Activated CD4-positive, alpha-beta T cell treated with anti-CD3 and anti-CD28 coated beads, Interleukin-2, amount 50 U/mL, for 1 hour (primary cell): ENCODE measurements at places on chromosomes 6 and 20.

DNA sequence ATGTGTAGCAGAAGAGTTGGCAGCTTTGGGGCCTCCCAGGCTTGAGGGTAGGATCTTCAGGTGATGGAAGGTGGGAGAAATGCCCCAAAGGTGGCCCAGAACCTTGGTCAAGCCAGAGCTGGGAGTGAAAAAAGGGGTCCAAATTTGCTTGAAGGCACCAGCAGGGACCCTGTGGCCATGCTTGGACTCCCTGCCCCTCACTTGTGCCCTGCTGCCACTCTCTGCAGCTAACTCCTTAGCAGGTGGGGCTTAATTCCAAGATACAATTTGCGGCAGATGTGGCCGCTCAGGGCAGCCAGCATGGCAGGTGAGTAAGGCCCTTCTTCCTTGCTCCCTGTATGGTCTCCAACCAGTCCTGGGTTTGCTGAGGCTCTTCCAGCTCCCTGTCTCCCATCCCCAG, 285.0 kb upstream of the RNF24 start:
- DNase-seq, result no peak

- no peak for DNase-seq
Observed at GRCh38 chr20:33703498-33704137, 16.5 kb downstream of the PXMP4 start.

- no peak for DNase-seq
Observed at GRCh38 chr20:51532577-51533191, 9.8 kb downstream of the NFATC2 start.

- no peak for DNase-seq
Observed at GRCh38 chr6:168964138-168964835, 289.4 kb downstream of the THBS2 start.

- no peak for DNase-seq
Observed at GRCh38 chr20:23081263-23081819, 4.8 kb downstream of the CD93 start.

DNA sequence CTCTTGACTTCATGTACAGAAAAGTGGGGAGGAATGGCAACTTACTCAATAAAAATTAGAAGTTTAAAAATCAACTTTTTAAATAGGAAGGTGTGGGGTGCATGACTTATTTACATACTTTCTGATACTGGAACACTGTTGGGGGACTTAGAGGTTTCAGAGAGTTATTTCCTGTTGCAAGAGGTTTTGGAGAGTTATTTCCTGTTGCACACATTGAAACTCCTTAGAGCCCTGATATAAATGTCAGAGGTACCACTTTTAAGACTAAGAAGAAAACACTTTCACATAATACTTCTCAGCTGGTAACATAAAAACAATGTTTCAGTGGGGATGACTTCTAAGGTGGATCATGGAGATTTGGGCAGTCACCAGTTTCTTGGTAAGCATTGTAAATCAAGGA, 579.9 kb downstream of the MMUT start:
- no peak for DNase-seq

GRCh38 chr20:37319151-37319671, 26.7 kb upstream of the SRC start:
- no peak for DNase-seq

DNA sequence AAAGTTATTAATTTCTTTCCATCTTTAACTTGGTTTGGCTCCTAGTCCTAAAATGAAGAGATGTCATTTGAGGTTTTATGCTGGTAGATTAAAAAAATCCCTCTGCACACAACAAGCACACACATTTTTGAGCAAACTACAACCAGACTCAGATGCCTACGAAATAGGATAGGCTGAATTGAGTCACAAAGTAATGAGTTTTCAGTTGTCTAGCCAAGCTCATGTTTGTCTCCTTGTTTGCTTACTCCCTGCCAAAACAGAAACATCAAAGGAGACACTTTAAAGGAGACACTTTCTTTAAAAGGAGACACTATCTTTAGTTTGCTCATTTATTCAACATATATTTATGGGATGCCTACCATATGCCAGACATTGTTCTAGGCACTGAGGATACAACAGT, 56.2 kb downstream of the TPBG start:
- no peak for DNase-seq

- no peak for DNase-seq
Observed at GRCh38 chr20:33062105-33062824, 8.6 kb downstream of the BPIFB3 start.

- DNase-seq, result no peak
Observed at GRCh38 chr6:87900160-87900698, 147.4 kb upstream of the SPACA1 start.

DNA sequence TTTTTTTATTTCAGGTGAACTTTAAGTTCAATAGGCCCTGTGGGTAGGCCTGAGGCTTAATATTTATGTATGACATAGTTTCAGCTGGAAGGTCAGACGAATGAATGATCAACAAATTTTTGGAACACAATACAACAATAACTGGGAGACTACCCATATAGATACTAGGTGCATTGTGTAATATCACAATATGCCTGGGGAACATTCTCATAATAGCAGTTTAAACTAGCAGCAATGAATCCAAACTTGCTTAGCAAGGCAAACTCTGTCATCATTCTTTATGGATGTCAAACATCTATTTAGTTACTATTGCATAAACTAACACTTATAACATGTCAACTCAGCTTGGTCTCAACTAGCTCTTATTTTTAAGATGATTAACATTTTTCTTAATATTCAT, 49.3 kb downstream of the ELOVL4 start:
- no peak for DNase-seq

DNA sequence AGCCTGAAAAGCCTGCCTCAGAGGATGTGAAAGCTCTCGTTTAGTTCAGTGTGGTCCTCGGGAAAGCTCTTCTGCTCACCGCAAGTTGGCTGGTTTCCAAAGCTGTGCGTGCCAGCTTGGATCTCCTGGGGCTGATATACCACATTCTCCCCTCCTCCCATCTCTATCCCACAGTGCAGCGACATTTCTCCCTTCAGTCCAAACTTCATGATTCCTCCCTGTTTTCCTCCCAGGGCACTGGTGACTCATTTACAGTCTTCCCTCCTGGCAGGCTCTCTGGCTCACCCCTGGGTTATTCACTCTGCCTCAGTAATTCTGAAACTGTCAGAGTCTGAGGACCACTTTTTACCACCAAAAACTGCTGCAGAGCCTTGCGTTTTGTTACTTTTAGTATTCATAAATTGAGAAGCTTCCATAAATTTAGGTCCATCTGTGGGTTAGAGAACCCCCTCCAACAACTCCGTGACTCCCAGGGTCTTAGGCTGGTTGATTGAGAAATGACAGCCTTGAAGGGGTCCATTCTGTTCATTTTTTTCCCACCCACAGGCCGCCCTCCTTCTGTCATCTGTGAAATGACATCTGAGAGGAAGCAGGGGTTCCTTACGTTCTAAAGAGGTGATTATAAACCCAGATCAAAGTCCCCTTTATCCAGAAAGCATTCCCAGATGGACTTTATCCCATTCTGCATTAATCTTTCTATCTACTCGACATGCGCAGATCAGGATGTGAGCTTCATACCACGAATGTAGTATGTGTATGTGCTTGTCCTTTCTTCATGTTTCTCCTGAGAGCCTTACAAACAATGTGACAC, 6.1 kb downstream of the TRIM10 start:
- no peak for DNase-seq

DNA sequence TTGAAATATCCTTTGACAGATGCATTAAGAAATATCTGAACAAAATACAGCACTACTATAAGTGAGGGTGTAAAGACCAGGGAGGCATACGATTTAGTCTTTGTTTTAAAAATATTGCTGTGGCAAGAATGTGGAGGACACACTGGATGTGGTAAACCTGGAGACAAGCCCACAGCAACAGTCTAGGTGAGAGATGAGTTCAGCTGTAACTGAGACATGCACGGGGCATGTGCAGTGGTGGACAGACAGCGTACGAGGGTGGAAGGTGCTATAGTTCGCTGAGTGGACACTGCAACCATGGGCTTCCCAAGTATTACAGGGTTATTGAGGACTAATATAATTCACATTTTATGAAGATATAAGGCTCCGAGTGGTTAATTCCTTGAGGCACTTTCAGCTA, 1.8 kb downstream of the NANP start:
- DNase-seq, result no peak

DNA sequence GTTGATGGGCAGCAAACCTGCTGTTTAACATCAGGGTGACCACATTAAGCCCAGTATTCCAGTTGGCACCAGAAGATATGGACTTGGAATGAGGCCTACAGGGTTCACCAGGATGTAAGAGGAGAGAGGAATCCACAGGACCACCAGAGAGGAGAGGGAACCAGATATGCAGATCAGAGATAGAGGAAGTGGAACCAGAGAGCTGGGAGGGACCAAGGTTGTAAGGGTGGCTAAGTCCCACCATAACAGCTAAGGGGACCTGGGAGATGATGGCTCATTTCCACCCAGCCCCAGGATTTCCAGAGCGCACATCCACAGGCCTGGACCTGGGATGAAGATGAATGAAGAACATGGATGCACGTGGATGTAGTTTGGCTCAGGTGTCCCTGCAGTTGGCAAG, 11.1 kb downstream of the BTN2A1 start:
- DNase-seq, result no peak

GRCh38 chr20:62433658-62434497, 6.5 kb upstream of the RBBP8NL start:
- DNase-seq, result no peak

- DNase-seq, result no peak
Observed at GRCh38 chr6:131948692-131949619, 2.2 kb downstream of the CCN2 start.

DNA sequence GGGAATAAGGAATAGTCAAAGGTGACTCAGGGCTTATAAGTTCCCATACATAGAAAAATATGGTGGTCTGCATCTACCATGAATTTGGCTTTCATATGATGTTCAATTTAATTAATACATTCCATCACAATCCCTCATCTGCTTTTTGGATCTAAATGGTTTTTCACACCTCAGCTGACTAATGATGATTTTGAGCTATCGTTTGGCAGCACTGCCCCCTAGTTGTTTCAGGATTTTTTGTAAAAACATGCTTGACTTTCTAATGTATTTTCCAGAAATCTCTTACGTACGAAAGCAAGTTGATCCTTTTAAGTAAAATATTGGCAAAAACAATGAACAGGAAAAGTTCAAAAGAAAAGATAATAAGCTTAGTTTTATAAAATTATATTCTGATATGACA, 408.6 kb upstream of the ADGRB3 start:
- DNase-seq, result no peak

DNA sequence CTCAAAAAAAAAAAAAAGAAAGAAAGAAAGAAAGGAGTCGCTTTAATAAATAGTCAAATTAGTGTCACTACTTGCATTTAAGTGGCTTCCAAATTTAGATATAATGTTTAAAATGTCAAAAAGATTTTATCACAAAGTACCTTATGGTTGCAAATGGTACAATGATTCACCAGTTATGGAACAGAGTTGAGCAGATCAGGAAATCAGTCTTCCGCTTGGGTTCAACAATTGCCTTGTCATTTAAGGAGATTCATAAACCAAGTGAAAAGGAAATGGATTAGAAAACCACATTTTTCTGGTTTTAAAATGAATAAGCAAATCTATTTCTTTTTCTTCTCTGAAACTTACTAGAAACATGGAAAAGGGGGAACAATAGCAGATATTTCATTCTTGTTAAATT, 94.8 kb upstream of the PTPRT start:
- DNase-seq, result no peak

- no peak for DNase-seq
Observed at GRCh38 chr20:36097337-36098151, 57.0 kb upstream of the EPB41L1 start.

GRCh38 chr6:19719691-19720128, 117.5 kb upstream of the ID4 start:
- no peak for DNase-seq

DNA sequence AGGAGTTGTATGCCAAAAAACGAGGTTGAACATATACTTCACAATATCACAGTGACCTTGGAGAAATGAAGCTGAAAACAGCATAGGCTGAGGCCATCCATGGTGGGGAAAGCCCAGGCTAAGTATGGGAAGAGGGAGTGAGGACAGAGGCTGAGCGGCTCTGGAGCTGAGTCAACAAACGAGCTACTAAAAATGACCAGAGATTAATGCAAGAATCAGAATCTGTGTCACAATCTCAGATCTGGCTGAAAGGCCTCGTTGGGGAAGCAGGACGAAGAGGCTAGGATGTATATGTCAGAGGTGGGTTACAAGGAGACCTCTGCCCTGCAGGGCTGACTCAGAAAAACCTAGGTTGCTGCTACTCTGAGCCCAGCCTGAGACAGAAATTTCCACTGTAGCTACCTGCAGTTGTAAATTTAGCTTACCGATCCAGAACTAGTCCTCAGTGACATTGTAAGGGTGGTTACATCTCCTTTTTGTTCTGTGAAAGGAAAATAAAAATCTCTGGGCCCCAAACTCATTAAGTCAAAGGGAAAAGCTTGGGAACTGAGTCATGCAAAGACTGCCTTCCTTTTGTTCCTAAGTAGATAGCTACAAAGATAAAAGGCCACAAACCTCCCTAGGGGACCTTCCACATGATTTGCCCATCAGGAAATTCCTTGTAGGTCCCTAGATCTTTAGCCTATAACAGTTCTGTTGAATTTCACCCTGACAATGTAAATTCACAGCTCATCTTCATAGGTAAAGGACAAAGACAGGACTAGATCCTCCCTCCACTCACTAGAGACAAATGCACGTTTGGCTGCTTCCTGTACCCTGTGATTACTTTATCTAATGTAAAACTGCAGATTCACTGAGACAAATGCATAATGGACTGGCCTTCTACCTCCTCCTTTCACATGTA, 8.5 kb upstream of the TUBB2A start:
- no peak for DNase-seq

- no peak for DNase-seq
Observed at GRCh38 chr6:24694198-24694597, 24.8 kb downstream of the C6orf62 start.

- DNase-seq, result no peak
Observed at GRCh38 chr6:142429195-142429594, 127.4 kb downstream of the ADGRG6 start.

GRCh38 chr20:3889489-3890397, 556 bp downstream of the PANK2 start:
- DNase-seq, result peak; percentile 20

DNA sequence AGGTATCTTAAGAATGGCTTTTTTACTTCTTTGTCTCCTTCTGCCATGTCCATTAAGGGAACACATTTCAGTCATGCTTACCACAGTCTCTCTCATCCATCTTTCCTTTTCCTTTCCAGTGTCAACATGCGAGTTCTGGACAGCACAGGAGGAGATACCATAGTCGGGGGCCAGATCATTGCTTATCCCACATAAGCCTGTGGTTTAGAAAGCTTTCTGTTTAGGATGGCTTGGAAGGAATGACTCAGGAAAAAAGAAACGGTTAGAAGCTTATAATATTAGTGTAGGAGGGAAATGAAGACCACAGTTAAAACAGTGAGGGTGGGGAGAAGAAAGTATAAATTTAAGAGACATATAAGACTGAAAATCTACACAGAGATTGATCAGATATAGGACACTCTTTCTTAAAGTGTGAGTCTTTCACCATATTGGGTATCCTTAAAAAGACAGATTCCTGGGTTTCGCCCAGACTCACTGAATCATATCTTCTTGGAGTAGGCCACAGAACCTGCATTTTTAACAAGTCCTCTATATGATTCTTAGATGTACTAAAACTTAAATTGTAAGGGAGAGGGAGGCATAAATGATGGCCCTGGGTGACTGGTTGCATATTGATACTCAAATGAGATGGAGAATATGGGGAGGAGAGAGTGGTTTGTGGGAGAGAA, 36.1 kb downstream of the DSE start:
- DNase-seq, result no peak

- no peak for DNase-seq
Observed at GRCh38 chr6:52537001-52537753, 39.7 kb downstream of the TRAM2 start.

- DNase-seq, result no peak
Observed at GRCh38 chr6:47260021-47260420, 49.7 kb downstream of the TNFRSF21 start.
